ENCODE measurements at places on chromosomes 6 and 20.

DNA sequence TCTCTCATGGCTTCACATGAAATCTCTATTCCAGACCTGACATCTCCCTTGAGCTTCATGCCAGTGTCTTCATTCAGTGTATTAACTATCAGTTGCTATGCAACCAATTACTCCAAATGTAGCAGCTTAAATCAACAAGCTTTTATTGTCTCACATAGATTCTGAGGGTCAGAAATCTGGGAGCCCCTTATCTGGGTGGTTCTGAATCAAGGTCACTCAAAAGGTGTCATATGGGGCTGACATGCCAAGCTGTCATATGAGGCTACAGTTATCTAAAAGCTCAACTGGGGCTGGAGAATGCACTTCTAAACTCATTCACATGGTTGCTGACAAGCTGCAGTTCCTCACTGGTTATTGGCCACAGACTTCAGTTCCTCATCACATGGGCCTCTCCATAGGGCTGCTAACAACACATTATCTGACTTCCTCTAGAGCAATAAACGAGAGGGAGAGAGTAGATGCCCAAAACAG, 7.3 kb upstream of the CGA start:
- DNase-seq, result no peak

GRCh38 chr6:16438718-16439591, 200.6 kb downstream of the GMPR start:
- DNase-seq, result peak; percentile 56

DNA sequence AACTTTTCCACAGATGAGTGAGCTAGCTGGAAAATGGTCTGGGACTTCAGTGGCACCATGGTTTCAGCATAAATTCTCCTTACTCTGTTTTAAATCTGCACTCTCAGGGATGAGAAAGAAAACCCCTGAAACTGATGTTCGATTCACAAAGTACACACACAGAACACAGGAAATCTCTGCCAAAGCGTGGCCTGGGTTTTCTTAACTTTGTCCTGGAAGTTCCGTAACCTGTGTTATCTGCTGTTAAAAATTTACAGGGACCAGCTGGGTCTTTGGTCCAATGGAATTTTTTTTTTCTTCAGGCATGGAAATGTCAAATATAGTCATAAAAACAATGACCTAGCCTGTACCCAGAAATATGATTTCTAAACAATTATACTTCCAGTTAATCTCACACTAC, 7.3 kb downstream of the SCML4 start:
- no peak for DNase-seq

DNA sequence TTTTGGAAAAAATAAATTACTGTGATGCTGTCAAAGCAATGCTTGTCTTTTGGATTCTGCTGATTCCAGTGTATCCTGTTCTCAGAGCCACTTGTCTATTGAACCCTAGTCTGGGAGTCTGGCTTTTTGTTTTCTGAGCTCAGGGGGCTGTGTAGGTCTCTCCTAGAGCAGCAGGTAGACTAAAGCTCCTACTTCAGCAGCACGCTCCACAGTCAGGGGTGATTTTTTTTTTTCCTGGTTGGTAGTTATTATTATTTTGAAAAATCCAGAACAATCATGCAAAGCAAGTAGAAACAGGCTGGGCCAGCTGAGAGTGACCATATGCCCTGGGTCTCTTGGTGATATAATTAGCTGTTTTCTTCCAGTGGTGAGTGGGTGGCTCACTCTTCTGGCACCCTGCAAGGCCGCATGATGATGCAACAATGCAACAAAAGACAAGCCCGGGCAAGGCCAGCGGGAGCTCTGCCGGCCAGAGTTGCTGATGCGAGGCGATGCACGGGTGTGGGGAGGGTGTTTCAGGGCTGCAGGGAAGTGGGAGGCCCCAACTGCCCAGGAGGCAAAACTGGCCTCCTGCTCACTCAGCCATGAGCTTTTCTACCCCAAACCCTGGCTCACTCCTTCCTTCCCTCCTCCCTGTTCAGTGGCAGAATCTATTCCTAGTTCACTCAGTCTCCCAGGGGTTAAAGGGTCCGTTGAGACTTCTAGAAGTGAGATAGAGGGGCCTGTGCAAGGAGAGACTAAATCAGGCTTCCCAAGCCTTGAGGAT, 11.5 kb upstream of the CDKN1A start:
- DNase-seq, result peak; percentile 98

DNA sequence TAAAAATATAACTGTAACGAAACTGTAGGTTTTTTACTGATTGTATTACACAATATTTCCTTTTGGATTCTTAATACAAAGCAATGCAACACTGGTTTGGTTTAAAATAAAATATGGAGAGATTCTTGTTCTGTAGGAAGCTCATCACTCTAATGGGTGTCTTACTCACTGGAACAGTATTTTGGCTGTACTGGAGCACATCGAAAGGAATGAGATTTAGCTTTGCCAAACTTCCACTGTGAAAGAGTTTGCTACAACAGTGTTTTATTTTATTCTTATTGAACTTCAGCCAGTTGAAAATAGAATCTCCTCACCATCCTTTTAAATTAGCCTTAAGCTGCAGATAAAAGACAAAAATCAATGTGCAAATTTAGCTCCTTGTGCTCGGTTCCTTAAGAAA, 230.7 kb upstream of the QKI start:
- peak; percentile 38 for DNase-seq

GRCh38 chr6:141264101-141264500, 868.6 kb upstream of the GJE1 start:
- DNase-seq, result no peak

DNA sequence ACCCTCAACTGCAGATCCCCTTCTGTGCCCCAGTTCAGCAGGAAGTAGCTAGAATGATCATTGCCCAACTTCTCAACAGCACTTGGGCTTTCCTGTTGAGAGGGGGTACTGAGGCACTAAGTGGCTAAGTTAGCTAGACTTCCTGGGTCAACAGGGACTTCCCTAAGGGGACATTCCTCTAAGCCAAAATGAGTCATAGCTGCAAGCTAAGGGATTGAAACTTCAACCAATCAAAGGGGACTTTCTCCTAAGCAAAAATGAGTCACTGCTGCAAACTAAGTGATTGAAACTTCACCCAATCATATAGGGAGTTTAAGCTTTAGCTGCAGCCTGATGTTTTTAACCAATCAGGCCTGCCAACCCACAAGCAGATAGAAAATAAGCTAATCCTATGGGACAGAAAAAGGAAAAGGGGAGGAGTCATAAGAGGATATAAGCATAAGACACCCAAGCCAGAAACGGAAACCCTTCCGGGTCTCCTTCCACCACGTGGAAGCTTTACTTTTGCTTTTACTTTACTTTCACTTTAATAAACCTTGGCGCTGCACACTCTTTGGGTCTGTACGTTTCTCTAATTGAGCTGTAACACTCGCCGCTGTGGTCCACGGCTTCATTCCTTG, 659.0 kb upstream of the HS3ST5 start:
- no peak for DNase-seq

GRCh38 chr6:10393544-10394225, 21.2 kb downstream of the TFAP2A start:
- DNase-seq, result no peak

DNA sequence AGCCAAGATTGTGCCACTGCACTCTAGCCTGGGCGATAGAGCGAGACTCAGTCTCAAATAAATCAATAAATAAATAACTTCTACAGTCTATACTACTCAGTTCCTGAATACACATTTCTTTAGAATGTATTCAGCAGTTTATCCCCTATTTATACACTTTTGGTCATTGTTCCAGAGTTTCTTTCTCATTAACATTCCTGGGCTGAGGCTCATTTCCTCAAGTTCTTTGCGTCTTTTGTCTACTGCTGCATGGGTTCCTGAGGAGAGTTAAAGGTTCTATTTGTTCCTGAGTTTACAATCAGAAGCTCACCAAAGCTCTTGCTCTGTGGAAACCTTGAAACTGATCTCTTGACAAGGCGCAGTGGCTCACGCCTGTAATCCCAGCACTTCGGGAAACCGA, 37.7 kb upstream of the SASH1 start:
- DNase-seq, result peak; percentile 80

DNA sequence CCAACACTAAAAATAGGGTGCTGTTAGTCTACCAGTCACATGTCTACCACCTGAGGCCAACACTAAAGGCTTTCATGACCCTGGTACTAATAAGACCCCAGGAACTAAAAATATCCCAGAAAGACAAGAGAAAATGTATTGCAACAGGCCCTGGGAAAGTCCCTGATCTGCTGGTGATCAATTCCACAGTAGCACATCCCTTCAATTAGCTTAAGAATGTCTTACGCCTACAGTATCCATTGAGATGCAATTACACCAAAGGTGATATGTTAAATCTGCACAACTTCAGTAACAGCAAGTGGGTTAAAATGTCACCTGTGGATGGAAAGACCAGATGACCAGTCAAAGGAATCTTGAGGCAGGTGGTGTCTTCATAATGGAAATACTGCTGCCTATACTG, 3.1 kb downstream of the SEMG1 start:
- no peak for DNase-seq

DNA sequence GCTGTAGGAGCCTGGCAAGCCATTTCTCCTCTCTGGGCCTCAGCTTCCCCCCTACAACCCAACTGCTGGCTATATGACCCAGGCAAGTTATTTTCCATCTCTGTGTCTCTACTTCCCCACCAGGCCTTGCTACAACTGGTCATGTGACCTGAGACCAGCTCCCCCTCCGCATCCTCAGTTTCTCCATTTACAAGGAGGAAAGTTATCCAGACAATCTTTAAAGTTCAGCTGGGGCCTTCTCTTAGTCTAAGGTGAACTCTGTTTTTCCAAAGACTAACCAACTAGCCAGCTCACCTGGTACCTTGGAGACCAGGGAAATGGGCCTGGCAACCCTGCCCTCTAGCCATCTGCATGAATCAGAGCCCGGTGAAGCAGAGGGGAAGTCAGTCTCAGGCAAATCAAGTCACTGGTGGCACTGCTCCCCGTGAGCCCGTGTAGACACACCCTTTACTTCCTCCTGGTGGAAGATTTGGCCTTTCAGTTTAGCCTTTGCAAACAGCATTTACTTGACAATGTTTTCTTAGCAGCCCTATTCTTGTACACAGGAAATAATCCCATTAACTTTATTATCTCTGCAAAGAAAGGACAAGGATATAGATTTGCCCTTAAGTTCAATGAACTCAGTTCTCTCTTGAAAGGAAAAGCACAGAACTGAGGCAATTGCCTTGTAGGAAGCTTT, 157.7 kb downstream of the VEGFA start:
- DNase-seq, result no peak

DNA sequence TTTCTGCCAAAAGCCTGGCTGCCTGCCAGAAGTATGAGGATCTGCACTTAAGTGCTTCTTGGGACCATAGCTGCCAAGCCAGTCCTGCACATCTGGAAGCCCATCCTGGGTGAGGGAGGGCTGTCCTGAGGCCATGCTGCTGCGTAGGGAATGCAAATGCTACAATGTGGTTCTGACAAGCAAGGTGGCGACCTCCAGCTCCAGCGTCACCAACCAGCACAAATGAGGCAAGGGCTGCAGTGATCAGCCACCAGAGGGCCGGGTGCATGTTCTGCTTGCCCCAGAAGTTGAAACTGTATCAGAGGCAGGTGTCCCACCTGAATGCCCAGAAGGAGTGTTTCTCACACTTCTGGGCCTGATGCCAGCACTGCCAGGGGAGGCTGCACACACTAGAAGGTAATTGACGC, 99.1 kb upstream of the KCNQ5 start:
- no peak for DNase-seq

- no peak for DNase-seq
These were observed 950 bp downstream of the PEDS1 start for GRCh38 chr20:50152394-50153152.

- peak; percentile 56 for DNase-seq
These were observed 84.1 kb downstream of the SLC23A2 start for GRCh38 chr20:4916971-4917881.

DNA sequence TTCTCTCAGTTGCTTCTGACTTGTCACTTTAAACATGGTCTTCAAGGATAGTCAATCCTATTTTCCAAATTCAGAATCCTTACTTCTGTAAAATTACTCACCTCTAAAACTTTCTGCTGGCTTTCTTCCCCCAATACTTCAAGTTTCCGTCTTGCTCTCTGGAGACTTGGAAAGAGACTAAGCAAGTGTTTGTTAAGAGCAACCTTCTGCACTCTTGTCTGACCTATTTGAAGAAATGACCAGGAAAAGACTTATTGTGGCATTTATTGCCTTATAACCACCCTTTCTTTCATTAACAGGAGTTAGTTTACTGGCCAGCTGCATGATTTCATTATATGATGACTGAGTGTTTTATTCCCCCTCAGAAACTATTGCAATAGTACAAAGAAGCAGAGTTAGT, 181.0 kb downstream of the TBC1D7 start:
- DNase-seq, result peak; percentile 6

GRCh38 chr6:11956781-11957180, 55.3 kb upstream of the HIVEP1 start:
- no peak for DNase-seq

DNA sequence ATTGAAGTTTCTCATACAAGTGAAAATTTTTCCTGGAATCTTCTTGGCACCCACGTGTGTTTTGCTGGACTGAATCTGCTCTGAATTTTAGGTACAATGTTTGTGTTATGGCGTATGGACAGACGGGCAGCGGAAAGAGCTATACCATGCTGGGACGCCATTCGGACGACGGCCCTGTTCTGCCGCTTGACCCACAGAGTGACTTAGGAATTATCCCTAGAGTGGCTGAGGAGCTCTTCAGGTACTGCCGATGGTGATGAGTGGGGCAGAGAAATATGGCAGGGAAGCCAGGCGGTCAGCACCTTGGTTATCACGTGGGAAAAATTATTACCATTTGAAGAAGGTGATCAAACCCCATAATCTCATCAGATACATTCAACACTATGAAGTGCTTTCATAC, 36.3 kb downstream of the KIF25 start:
- DNase-seq, result no peak

- no peak for DNase-seq
These were observed 29.8 kb upstream of the SYNJ2 start for GRCh38 chr6:157951828-157952227.
